Retina (tissue), 1 donor: ENCODE measurements at places on chromosomes 16 and 17.

- no peak for DNase-seq
These were observed 67.2 kb upstream of the LHX1 start for GRCh38 chr17:36869856-36870719.

DNA sequence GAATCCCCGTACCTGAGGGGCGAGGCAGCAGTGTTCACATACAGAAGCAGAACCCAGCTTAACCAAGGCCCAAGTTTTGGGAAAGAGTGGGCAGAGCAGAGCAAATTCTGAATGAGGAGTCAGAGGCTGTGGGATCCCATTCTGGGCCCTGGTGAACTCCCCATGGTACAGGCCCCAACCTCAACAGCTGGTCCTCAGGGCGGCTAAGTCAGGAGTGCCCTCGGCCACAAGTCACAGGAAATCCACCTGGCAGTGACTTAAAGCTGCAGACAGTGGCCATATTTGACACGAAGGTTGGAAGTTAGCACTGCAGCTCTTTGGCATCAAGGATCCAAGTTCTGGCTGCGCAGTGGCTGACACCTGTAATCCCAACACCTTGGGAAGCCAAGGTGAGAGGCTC is 237.1 kb downstream of the PARN start:
- no peak for DNase-seq

DNA sequence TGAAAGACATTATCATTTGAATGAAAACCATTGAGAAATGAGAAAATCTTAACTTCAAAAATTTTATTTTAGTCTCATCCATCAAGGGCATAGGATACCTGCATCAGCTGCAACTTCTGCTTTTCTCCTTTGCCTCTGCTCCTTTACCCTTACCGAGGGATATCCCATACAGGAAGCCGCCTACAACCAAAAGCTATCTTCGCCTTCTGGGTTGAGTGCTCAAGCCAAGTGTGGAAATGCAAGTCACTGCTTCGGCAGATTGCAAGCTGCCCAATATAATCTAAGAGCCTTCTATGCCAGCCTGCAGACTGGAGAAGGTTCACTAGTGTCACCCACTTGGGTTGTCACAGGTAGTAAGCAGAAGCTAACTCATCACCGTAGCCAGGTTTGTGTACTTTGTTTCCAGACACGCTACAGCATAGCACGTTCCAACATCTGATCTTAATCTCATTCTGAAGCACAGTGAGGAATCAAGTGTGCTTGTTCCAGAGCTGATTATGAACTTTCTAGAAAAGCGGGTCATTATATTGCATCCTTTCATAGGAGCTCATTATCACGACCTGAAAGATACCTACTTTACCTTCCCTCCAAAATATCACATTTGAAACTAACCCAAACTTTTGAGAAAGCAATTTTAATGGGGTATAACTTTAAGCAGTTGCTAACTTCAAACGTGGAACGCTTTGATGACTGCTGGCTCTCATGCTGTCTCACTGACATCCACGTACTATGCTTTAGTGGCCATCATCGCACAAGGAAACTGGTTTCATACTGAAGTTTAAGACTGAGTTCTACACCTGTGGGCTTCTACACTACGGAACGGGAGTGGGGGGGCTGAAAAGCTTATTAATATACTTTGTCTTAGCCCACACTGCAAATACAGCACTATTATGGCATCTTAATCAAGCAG is 8.0 kb upstream of the UNK start:
- DNase-seq: no peak

DNA sequence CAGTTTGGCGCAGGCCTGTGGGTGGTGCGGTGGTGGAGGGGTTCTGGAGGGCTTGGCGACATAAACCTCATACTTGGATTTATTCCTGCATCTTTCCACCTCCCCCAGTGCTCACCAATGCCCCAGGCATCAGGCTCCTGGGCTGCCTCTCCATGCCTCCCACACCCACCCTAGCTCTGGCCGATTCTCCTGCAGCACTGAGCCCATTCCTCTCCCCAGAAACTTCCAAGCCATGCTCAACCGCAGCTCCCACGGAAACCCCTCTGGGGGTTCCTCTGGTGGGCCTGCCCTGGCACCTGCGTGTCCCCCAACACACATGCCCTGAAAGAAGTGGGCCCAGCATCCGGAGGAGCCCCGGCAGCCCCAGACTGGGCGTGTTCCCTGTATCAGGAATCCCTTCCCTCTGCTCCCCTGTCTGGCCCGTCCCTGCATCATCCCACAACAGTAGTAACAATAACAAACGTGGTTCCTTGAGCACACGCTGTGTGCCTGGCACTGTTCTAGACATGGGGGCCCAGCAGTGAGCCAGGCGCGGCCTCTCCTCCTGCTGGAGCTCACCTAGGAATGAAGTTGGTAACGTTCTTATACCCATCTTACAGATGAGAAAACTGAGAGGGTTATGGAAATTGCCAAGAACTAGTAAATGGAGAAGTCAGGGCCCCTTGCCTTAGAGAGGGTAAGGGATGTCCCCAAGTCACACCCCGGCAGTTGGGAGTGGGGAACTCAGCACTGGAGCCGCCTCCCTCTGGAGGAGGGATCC is 2.3 kb downstream of the PRSS21 start:
- no peak for DNase-seq

- DNase-seq: no peak
These were observed 33.8 kb upstream of the DNAH17 start for GRCh38 chr17:78610951-78611511.

DNA sequence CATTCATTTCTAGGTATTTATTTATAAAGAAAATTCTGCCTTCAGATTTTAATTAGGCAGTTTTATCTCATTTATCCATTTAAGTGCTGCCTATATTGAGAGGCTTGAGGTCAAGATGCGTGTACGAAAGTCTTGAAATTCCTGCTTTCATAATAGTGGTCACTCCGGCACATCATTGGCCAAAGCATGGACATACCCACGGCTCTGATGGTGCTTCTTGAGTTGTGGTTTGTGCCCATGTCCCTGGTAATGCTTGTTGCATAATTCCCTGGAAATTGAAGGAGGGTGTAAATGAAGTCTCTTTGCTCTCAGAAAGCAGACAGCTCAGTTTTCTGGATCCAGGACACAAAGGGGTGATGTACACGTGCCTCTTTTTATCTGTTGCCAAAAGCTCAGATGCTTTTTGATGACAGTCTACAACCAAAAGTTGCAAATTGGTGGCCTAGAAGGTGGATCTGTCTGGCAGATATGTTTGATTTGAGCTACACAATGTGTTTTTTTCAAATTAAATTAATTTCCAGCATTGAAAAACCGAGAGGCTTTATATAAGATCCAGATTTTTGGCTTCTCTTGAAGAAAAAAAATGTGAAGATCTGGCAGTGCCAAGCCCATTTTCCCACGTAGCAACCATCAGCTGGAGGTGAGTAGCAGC is 94.4 kb downstream of the SHISA9 start:
- no peak for DNase-seq

DNA sequence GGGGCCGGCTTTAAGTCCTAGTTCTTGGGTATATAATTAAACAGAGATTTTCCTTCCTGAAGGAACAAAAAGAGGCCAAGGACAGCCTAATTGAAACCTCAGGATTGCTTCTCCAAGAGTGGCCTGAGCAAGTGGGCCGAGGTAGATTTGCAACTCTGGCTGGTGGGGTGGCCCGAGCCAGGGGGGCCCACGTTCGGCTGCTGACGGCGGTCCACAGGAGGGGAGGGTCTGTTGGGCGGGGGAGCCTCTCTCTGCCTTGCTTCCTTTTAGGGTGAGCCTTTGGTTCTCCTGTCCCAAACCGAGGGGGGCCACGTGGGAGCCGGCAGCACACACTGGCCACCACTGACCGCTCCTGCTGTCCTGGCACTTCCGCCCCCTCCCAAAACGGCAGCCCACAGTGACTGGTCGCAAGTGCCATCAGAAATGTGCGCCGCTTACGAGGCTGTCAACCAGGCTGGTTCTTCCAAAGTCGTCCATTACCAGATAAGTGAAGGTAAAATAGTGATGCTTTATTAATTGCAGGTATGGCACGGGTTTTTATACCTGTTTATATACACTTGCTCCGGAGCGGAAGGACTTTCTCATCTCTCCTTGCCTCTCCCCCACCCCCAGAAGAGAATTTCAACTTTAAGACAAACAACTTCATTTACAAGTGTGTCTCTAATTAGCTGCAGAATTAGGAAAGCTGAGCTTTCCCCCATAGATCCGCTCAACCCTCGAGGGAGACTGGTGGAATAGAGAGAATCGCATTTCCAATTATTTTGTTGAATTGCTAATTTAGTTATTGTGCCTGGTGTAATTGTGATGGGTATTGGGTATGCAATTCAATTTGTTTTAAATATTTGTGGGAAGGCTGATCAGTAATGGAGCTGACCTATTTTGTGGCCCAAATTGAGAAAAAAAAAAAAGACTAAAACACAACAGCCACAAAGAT is 117.8 kb downstream of the AATF start:
- no peak for DNase-seq

GRCh38 chr17:44400226-44400847 is 10.9 kb upstream of the ITGA2B start:
- no peak for DNase-seq
